Activated CD8-positive, alpha-beta memory T cell treated with anti-CD3 and anti-CD28 coated beads for 4 hours (primary cell): ENCODE measurements at places on chromosomes 6 and 20.

GRCh38 chr20:36093025-36093803 lies 61.3 kb upstream of the EPB41L1 start:
- no peak for DNase-seq

GRCh38 chr20:58466729-58467571 lies 48.2 kb downstream of the APCDD1L start:
- no peak for DNase-seq

DNA sequence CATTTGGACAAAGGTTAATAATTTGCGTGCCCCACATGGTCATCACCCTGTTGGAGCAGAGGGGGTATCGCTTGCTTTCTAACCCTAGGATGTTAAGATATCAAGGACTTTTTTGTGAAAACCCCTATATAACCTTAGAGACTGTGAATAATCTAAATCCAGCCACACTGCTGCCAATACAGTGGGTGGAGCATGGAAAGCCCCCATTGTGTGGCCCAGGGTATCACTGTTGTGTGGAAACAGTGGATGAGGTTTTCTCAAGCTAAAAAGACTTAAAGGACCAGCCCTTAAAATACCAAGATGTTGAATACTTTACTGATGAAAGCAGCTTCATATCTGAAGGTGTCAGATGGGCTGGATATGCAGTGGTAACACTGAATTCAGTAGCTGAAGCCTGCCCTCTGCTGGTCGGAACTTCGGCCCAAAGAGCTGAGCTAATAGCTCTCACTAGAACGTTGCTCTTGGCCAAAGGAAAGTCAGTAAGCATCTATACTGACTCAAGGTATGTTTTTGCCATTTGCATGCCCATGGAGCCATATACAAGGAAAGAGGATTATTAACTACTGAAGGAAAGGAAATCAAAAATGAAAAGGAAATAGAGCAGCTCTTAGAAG lies 695.2 kb downstream of the PHF3 start:
- no peak for DNase-seq

GRCh38 chr6:95578106-95578410 lies 723 bp downstream of the MANEA start:
- no peak for DNase-seq
